Fibroblast of lung (primary cell): ENCODE measurements at places on chromosomes 2 and 18.

DNA sequence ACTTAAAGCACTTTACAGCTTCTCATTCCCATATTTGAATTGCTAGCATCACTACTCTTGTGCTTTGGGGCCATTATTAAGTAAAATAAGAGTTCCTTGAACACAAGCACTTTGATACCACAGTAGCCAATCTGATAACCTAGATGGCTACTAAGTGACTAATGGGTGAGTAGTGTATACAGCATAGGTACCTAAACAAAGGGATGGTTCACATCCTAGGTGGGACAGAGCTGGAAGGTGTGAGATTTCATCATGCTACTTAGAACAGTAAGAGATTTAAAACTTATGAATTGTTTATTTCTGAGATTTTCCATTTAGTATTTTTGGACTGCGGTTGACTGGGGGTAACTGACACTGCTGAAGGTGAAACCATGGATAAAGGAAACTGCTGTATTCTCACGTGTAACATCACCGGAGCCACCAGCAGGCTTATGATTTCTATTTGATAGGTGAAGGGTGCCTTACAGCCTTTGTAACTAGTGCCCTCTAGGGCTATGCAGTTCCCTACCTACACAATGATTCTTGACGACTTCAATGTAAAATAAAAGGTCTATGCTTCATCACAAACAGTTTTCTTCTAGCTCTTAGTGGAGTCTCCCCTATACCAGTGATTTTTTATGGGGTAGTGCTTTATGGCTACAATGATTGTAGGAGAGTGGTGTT is 22.1 kb upstream of the CRIM1 start:
- DNase-seq = no peak

DNA sequence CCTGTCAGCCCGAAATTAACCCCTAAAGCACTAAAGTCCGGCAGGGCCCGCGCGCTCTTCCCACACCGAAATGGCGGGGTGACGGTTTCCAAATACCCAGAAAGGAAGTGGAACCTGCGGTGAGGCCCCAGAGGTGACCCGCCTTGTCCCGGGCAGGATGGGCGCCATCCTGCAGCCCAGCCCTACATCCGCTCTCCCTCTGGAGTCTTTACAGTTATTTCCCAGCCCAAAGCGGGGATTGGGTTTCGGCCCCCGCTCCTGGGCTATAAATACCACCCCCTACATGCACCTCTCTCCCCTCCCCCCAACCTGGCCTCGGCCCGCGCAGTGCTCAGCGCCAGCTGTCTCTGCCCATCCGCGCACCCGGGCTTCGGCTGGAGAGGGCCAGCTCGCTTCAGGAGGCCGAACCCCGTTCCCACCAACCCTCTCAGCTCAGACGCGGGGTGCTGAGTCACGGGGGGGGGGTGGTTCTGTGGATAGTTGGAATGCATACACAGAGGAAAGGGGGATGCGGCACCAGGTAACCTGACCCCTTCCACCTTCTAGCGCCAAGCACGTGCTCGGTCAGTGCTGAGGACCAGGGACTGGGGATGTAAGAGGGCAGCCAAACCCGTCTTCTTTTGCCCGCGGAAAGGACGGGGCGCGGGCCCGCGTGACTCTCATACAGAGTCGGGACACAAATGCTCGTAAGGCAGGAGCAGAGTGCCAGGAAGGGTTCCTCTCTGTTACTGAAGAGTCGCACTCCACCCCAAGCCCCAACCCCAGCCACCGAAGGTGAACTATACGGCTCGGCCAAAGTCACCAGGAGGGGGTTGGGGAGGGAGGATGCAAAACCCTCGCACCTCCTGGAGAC is at the start of gene TUBA4B:
TUBA4B (plus strand) TSS at position 344 of the 853 bp plus-strand sequence; CDS start at position 509, 165 bp downstream.
- peak; percentile 50 for DNase-seq

GRCh38 chr2:227378371-227378782 is 729 bp downstream of the TM4SF20 start:
- DNase-seq = no peak

GRCh38 chr18:58225101-58225500 is 181.1 kb downstream of the NEDD4L start:
- DNase-seq = peak; percentile 12

DNA sequence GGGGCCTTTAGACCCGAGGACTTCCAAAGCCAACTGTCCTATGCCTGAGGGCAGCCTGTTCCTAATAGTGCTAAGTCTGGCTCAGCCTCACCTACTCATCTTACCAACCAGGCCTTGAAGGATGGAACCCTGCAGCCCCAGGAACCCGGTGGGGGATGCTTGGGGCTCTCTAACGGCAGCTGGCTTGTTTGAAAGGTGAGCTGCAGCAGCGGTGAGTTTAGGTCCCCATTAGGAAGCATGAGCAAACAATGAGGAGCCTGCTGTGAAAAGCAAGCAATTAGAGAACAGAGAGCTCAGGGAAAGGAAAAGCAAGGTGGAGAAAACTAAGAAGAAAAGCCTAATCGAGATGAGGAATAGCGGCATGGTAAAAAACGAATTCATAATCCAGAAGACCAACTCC is 39.9 kb downstream of the SP110 start:
- no peak for DNase-seq

GRCh38 chr18:58186258-58186948 is 142.4 kb downstream of the NEDD4L start:
- peak; percentile 95 for DNase-seq

DNA sequence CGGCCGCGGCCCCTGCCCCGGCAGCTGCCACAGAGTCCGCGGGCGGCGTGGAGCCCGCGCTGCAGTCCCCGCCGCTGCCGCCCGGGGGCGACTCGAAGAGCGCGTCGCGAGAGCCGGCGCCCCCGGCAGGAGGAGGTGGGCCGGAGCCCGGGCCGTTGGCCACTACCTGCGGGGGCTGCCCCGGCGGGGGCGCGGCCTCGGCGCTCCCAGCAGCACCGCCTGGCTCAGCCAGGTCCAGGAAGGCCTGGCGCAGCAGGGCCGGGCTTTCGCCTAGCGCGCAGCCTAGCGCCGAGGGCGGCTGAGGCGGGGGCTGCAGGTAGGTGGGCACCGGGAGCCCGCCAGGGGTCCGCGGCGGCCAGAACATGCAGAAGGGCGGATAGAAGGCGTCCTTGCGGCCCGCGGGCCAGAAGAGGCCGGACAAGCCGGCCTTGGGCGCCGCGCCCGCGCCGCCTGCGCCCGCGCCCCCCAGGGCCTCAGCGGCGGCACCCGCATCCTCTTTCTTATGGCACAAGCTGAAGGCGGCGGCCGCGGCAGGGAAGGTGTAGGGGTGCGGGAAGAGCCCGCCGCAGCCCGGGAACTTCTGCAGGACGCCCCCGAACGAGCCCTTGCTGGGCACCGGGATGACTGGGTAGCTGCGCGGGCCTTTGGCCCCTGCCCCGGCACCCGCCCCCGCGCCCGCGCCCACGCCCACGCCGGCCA is 3.9 kb downstream of the SKOR2 start:
- DNase-seq = no peak

DNA sequence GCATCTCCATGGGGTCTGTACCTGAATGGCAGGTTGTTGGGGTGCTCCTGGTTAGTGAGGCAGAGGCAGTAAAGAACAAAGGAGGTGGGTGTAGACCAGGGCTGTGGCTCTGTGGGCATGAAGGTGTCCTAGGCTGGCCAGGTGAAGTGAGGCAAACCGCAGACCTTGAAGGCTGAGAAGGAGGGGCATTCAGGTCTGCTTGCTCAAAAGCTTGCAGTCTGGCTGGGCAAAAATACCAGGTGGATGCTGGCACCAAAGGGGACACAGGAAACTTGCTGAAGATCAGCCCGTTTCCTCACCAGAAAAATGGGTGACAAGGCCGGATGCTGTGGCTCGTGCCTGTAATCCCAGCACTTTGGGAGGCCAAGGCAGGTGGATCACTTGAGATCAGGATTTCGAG is 6.7 kb upstream of the B3GNT2 start:
- no peak for DNase-seq

- DNase-seq = no peak
These were observed 3.1 kb upstream of the CYTIP start for GRCh38 chr2:157447031-157447430.

GRCh38 chr2:207869784-207870778 is 100.4 kb upstream of the FZD5 start:
- peak; percentile 90 for DNase-seq

DNA sequence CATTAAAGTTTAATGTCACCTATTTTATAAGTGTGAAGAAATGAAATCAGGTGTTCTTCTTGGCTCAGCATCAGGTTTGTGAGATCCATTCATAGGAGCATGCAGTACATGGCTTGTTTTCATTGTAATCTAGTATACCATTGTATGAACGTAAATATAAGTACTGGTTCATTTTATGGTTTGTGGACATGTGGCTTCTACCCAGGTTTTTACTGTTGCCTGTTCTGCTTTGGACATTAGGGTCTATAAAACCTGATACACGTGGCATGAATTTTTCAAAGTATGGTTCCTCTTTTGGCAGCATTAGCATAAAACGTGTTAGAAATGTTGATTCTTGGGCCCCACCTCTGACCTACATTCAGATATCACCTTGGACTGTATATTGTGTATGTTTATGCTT is 175.5 kb downstream of the PRPF40A start:
- no peak for DNase-seq

GRCh38 chr2:150160058-150160457 is 327.4 kb downstream of the RND3 start:
- DNase-seq = no peak

- peak; percentile 32 for DNase-seq
These were observed 5.2 kb downstream of the CCBE1 start for GRCh38 chr18:59691996-59692395.

DNA sequence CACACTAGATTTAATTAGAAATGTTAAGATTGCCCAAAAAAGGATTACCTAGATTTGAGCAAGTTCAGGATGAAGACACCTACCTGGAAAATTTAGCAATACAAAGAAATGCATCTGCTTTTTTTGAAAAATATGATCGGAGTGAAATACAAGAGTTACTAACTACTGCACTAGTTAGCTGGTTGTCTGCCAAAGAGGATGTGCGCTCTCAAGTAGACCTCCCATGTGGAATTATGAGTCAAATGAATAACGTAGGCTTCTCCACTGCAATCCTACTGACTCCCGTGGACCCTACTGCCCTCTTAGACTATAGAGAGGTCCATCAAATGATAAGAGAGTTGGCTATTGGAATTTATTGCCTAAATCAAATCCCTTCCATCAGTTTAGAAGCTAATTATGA is 2.0 kb downstream of the ANKAR start:
- DNase-seq = peak; percentile 70

- peak; percentile 58 for DNase-seq
These were observed 796.1 kb downstream of the EPHA4 start for GRCh38 chr2:220775856-220776488.

DNA sequence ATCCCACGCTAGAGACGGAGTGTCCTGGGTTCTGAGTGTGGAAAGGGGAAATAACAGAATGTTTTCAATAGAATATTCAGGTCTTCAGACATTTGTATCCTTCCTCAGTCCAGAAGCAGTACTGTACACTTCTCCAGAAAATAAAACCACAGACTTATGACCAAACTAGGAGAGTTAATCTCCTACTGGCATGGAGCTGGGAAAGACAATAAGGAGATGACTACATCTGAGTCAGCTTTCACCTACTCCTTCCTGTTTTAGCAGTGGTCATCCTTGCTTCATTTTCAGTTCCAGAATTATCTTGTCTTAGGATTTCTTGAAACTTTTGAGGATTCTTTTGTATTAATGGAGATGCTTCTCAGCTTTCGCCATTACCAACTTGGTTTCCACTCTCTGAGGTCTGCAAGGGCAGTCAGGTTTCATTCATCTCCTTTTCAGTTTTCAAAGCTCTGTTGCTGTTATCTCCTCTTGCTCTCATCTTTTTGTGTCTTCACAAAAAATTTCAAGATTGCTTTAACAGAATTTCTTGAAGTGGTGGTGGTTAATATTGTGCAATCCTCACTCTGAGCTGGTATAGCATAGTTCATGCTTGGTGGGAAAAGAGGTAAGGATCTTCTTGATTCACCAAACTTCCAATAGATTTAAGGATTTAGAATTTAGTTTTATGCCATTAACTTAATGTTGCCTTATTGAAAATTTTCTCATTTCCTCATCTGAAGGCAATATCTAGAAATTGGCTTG is 23.7 kb upstream of the NR4A2 start:
- peak; percentile 56 for DNase-seq

- no peak for DNase-seq
These were observed 223.5 kb downstream of the HDAC4 start for GRCh38 chr2:239177325-239177724.

- DNase-seq = no peak
These were observed 113.1 kb upstream of the ID2 start for GRCh38 chr2:8568543-8569302.

DNA sequence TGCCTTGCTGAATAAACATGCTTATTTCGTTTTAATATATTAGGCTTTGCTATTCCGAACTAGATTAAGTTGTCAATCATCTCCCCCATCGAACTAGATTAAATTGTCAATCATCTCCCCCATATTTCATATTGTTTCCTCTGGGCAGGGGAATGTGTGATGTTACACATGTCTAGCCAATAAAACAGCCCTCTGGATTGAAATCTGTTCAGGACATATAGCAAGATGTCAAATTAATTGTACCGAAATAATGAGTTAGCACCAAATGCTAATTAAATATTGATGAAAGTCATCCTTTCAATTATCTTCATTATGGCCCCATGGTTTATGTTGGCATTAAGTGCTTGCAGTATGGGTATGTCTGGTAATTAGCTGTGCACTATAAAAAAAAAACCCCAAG is 135.5 kb downstream of the SPOPL start:
- DNase-seq = no peak

GRCh38 chr2:437756-438393 is 150.0 kb upstream of the ALKAL2 start:
- DNase-seq = no peak

- no peak for DNase-seq
These were observed 78.2 kb downstream of the BCL11A start for GRCh38 chr2:60475123-60475830.

GRCh38 chr2:24088821-24089359 is 4.3 kb upstream of the TP53I3 start:
- no peak for DNase-seq

DNA sequence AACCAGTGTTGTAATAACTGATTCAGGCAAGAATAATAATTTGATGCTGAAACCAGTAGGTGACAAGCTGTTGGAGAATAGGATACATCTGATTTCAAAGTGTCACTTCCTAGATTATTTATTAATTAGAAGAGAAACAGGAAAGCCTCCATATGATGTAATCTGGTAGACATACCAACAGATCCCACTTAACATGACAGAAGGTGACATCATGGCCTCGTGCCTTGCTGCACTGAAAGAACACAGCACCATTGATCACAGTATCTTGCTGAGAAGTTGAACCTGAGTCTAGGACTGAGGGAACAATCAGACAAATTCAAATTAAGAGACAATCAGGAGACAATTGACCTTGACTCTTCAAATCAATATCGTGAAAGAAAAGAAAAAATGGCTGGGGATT is 131.6 kb upstream of the DLGAP1 start:
- no peak for DNase-seq

- no peak for DNase-seq
These were observed 142.1 kb downstream of the SLC4A10 start for GRCh38 chr2:161766334-161766733.

- no peak for DNase-seq
These were observed 115.1 kb downstream of the ANKRD44 start for GRCh38 chr2:197195518-197195917.

DNA sequence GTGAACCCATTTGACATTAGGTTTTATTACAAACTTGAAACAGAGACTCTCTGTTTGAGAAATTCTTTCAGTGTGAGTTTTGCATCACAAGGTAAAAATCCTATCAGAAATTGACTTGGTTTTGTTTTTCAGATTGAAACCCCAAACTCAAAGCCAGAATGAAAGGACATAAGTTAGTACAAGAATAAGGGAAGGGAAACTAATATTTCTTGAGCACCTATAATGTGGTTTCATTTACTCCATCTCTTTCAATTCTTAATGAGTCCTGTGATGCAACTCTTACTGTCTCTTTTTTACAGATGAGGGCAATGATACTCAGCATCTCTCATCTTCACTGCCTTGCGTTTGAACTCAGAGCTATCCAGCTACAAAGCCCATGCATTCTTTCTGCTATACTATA is 210.0 kb upstream of the SIX3 start:
- DNase-seq = no peak
